ENCODE measurements at places on chromosomes 4 and X. TPM values are rescaled to one million over a fixed set of nuclear protein-coding genes. Genes with fewer than 3 reads are reported as not detected.

GRCh38 chrX:97538745-97539144 is 655.0 kb downstream of the RPA4 start:
- H3K27me3 ChIP-seq: no peaks in the 10 kb centered on the region
- no peak for DNase-seq
- H3K27ac ChIP-seq: no peak overlapping the region
- no peaks in the 10 kb centered on the region for H3K4me1 ChIP-seq
- no peaks in the 10 kb centered on the region for H3K36me3 ChIP-seq

DNA sequence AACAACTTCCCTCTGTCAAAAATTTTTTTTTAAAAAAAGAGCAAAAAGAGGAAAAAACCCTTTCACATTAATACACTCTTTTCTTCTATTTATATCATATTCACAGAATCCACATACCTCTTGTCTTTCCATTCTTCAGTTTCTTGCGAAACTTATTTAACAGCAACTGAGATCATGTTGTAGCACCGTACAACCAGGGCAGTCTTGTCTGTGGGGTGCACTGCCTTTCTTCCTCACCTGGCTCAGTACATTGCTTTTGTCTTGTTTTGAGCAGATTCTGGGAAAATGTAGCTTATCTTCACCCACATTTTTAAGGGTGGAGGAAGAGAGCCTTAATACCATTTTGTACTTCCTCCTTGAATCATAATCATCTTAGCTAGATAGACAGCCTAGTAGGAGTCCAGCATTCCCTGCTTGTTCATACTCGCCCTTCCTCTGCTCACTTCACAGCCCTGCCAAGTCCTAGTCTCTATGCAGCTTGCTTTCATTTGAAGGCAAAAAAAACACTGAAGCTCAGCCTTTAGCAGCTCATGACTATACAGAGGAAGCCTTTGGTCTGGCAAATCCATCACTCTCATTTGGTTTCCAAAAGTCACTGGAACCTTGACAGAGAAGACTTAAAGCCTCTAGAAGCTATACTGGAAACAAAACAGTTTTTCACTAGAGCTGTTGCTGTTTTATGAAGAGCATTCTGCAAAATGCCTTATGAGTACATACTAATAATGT is 140.6 kb upstream of the BANK1 start:
- no peak overlapping the region for H3K4me3 ChIP-seq
- H3K27me3 ChIP-seq: no peaks in the 10 kb centered on the region
- no peak overlapping the region for H3K27ac ChIP-seq
- DNase-seq: no peak

GRCh38 chr4:13218326-13218958 is 265.7 kb downstream of the RAB28 start:
- H3K4me3 ChIP-seq: no peak overlapping the region

Gene ETNPPL
- 1.1 TPM for total RNA-seq

Gene GAGE2A
- 28.8 TPM for total RNA-seq

Gene NPFFR2
- total RNA-seq: 1.2 TPM

All from testis (tissue), 5 donors.